Fibroblast of lung (primary cell): ENCODE measurements at places on chromosomes 7 and 10. TPM values are rescaled to one million over a fixed set of nuclear protein-coding genes. Genes with fewer than 3 reads are reported as not detected.

CALHM1 gene
- polyA plus RNA-seq: not detected in 2 replicates

HIBADH gene
- 91.0 and 96.0 TPM in 2 replicates for polyA plus RNA-seq

GARIN1A gene
- 0.46 and 0.52 TPM in 2 replicates for polyA plus RNA-seq

MDFIC gene
- polyA plus RNA-seq: 38.7 and 46.3 TPM in 2 replicates

SLC26A5 gene
- not detected in 2 replicates for polyA plus RNA-seq

GPC2 gene
- 0.35 and 0.60 TPM in 2 replicates for polyA plus RNA-seq

PAX4 gene
- not detected in 2 replicates for polyA plus RNA-seq

TLX1 gene
- not detected in 2 replicates for polyA plus RNA-seq

TACR2 gene
- 0.10 and 0.15 TPM in 2 replicates for polyA plus RNA-seq

HTR7 gene
- 1.0 and 1.3 TPM in 2 replicates for polyA plus RNA-seq

SPRN gene
- 0.93 and 1.2 TPM in 2 replicates for polyA plus RNA-seq

PTF1A gene
- not detected in 2 replicates for polyA plus RNA-seq

CCDC7 gene
- 1.0 TPM in 2 replicates for polyA plus RNA-seq

TDRD1 gene
- polyA plus RNA-seq: 0.03 and 0.22 TPM in 2 replicates

OR2A7 gene
- polyA plus RNA-seq: 0.39 and 0.45 TPM in 2 replicates

ZDHHC4 gene
- polyA plus RNA-seq: 67.7 and 89.5 TPM in 2 replicates

COBL gene
- 0.07 and 0.10 TPM in 2 replicates for polyA plus RNA-seq

CAV2 gene
- polyA plus RNA-seq: 217 and 288 TPM in 2 replicates

OR9A2 gene
- not detected in 2 replicates for polyA plus RNA-seq

CPA2 gene
- polyA plus RNA-seq: 0.06 TPM in 1 of 2 replicates, not detected in the other

CALY gene
- 0.14 TPM in 1 of 2 replicates, not detected in the other for polyA plus RNA-seq
